ENCODE measurements at places on chromosomes 5 and 9. TPM values are rescaled to one million over a fixed set of nuclear protein-coding genes. Genes with fewer than 3 reads are reported as not detected.

DNA sequence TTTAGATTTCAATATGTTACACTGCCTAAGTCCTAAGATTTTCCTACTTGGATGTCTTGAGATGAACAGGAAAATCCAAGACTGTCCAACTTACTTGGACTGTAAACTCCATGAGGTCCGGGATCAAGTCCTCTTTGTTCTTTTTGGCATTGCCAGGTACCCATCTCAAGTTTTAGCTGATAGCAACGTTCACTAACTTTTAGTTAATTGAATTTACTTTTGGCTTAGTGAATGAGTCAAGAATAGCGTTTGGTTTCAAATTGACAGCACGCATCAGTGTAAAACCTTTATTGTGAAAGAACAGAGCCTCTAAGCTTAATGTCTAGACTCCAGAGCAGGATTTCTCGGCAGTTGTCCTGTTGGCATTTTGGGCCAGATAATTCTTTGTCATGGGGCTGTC, 37.2 kb downstream of the ALDH1A1 start:
- H3K4me1 ChIP-seq: no peaks in the 10 kb centered on the region
- H3K27ac ChIP-seq: no peak overlapping the region
- H3K27me3 ChIP-seq: no peaks in the 10 kb centered on the region
- H3K36me3 ChIP-seq: no peaks in the 10 kb centered on the region
- no peak for DNase-seq

DNA sequence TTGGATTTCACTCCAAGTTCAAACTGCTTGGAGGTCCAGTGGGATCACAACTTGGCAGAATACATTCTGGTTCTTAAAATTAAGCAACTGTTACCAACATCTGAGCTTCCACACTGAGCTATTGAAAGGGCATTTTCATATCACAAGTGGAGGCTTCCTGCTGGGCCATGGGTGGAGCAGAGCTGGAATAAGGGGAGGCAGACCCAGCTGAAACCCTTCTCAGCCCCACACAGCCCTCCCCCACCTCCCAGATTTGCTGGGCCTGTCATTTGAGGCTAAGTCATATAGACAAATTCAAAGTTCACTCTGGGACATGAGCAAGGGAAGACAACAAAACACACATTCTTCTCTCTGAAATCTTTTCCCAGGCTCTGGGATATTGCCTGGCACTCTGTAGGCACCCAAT, 79.9 kb downstream of the ACTL7B start:
- DNase-seq: no peak
- H3K27ac ChIP-seq: no peak overlapping the region
- H3K36me3 ChIP-seq: no peaks in the 10 kb centered on the region
- H3K4me3 ChIP-seq: no peak overlapping the region
- H3K27me3 ChIP-seq: peaks cover 14% of the 10 kb centered on the region

- H3K4me3 ChIP-seq: no peak overlapping the region
- H3K27me3 ChIP-seq: no peaks in the 10 kb centered on the region
- no peaks in the 10 kb centered on the region for H3K36me3 ChIP-seq
- DNase-seq: no peak
- no peak overlapping the region for H3K27ac ChIP-seq
- H3K4me1 ChIP-seq: no peaks in the 10 kb centered on the region
Observed at GRCh38 chr9:106560540-106560939, 302.4 kb upstream of the ZNF462 start.

DNA sequence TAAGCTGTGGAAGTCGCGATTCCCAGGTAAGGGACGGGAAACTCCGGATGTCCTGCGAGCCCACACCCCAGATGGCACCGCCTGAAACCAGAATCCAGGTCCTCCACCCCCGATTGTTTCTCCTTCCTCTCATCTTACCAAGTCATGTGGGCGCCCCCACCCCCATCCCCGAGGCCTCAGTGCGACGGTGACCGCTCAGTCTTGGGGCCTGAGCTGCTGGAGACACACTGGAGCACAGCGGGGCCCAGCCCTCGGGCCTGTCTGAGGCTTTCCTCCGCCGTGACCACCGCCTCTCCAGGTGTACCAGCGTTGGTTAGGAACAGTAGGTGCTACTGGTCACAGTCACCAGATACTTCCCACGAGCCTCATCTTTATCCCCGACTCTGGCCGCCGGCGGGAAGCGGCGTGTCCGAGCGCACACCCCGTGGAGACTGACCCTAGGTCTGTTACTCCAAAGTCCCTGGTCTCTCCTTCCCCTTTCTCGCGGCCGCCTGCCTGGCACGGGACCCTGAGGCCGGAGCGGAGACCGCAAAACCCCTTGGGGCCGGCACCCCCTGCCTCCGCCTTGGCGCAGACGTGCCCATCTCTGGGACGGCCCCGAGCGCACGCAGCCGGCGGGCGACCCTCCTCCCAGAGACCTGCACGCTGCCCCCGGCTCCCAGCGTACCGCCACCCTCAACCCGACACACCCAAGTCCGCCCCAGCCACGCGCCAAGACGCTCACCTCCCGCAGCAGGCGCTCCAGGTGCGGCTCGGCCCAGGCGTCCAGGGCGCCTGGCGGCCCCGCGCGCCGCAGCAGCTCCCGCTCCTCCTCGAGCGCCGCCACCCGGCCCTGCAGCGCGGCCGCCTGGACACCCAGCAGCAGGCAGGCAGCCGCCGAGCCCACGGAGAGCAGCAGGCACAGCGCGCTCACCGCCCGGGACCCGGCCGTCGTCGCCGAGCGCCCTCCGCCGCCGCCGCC, 733 bp downstream of the COL23A1 start:
- H3K27me3 ChIP-seq: peaks cover 39% of the 10 kb centered on the region
- DNase-seq: no peak

GRCh38 chr5:144089401-144090021, 80.9 kb downstream of the YIPF5 start:
- H3K27ac ChIP-seq: no peak overlapping the region
- H3K27me3 ChIP-seq: no peaks in the 10 kb centered on the region
- no peak overlapping the region for H3K4me3 ChIP-seq
- H3K4me1 ChIP-seq: no peaks in the 10 kb centered on the region
- no peaks in the 10 kb centered on the region for H3K36me3 ChIP-seq

GRCh38 chr5:137997726-137998213, 35.1 kb downstream of the FAM13B start:
- peak overlapping the region; percentile 17 for H3K27ac ChIP-seq
- no peak for DNase-seq
- H3K4me1 ChIP-seq: peaks cover 5% of the 10 kb centered on the region
- no peaks in the 10 kb centered on the region for H3K27me3 ChIP-seq

DNA sequence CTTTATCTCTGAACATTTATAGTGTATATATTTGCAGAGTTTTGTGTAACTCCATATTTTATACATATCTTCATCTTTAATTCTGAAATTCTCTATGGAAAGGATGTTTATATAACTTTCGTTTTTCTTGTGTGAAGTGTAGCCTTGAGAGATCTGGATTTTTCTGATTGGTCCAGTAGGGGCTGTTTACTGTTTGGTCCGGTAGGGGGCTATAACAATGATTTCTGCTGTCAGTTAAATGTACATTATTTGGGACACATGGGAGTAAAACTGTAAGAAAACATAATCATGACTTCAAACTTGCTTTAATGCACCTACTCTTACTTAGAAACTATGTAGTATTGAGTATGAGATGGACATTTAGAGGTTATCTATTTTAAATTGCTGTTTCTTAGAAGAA, 527.1 kb upstream of the ARRDC3 start:
- H3K27ac ChIP-seq: no peak overlapping the region
- no peak for DNase-seq
- H3K4me1 ChIP-seq: no peaks in the 10 kb centered on the region
- H3K36me3 ChIP-seq: no peaks in the 10 kb centered on the region
- H3K4me3 ChIP-seq: no peak overlapping the region

Gene FAM221B
- total RNA-seq: not detected

Gene STKLD1
- total RNA-seq: 3.1 TPM

Data from PC-9 (cell line).